Hypothalamus (tissue), 51 donors: ENCODE measurements at places on chromosomes 3 and 15.

GRCh38 chr15:77533578-77534430 lies 98.9 kb downstream of the LINGO1 start:
- no peak for DNase-seq

DNA sequence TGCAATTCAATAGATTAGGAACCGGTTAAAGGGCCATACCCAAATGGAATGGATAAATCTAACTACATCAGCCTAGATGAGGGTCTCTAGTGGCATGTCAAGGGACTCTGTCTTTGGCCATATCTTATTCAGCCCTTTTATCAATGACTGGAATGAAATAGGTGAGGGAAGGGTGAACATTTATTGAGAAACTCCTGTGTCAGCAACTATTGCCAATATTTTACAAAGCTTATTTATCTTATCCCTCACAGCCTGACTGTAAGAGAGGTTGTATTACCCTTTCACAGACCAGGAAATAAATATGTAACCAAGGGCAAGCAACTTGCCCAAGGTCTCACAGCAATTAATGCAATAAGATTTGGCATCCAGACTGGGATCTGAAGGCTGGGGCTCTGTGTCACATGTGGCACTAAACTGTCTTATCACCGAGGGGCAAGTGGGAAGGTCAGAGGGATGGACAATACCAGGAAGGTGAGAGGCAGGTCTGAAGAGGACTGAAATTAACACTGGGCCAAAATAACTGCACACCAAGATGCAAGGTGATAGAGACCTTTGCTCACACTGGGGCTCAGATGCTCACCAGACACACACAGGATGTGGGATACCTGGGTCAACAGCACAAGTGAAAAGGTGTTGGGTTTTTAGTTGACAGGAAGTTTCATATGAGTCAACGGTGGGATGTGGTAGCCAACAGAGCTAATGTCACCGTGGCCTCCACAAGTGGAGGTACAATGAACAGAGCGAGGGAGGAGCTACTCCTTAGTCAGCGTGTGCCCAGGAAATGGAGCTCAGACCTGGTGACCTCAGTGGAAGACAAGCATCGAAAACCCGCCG lies 261.3 kb downstream of the RPLP1 start:
- no peak for DNase-seq

GRCh38 chr15:70704166-70704565 lies 59.2 kb downstream of the UACA start:
- DNase-seq, result no peak

DNA sequence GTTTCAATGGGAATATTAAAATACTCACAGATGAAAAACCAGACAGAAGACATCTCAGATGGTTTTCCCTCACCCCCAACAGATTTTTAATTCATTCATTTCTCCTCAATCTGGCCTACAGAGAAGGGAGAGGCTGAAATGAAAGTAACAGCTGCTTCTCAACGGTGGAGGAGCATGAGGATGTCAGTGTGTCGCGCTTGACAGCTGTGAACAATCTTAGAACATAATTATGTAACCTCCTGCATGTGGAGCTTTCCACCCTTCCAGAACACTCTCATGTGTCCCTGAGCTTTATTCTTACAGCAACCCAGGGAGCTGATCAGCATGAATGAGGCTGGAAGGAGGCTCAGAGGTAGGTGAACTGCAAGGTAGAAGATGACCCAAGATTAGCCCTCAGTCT lies 52.7 kb downstream of the MB21D2 start:
- DNase-seq, result no peak

GRCh38 chr15:63513728-63514127 lies 9.3 kb downstream of the USP3 start:
- no peak for DNase-seq

DNA sequence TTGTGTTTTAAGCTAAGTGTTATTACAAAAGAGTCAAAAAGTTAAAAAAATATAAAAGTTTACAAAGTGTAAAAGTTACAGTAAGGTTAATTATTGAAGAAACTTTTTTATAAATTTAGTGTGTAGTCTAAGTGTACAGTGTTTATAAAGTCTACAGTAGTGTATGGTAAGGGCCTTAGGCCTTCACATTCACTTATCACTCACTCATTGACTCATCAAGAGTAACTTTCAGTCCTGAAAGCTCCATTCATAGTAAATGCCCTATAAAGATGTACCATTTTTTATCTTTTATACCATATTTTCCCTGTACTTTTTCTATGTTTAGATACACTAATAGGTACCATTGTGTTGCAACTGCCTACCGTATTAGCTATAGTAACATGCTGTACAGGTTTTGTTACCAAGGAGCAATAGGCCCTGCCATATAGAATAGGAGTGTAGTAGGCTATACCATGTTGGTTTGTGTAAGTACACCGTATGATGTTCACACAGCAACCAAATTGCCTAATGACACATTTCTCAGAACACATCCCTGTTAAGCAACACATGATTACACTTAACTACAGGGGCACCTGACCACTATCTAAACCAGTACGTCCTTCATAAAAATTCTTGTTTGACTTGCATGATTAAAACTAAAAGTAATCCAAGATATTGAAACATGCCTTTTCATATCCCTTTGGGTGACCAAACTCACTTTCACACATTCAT lies 17.2 kb downstream of the RAD18 start:
- DNase-seq, result no peak

DNA sequence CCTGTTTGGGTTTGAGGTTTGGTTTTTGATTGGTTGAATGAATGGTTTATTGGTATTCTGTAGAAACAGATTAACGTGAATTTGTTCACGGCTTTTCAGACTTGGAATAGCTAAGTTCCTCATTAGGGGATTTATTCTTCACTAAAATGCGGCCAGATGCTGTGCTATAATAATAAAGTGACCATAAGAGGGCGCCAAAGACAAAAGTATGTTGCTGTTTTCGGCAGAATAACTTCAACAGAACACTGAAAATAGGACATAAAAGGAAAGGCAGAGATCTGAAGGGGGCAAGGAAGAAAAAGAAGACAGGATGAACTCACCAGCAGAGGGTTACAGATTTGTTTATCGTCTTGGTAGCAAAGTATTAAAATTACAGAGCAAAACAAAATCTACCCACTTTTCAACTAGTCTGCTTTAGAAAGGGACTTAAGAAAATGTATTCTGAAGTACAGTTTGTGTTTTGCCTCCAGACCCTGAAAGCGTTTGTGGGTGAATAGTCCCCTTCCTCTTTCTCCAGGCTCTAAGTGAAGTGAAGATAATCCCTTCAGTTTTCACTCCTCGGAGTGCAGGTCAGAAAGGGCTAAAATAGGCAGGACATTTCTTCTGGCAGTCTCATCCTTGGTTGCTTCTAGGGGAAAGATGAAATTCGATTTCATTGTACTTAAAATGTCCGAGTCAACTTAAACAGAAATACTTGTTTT lies 147.6 kb downstream of the IL20RB start:
- DNase-seq, result peak; percentile 19

DNA sequence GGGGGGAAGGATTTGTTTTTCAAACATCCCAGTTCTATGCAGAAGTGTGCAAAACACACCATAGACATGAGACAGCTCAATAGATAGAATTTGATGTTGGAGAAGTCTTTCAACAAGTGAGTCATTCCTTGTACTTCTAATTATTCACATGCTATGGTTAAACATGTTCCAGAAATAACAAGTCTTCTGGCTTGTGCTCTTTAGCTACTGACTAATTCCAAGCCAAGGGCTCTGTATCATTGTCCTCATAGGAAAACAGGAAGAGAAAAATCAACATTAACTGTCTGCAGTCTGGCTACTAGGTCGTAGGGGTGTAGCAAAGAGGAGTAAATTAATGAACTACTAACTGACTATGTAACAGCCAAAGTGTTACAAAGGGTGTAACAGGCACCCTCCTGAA lies 25.8 kb downstream of the LDHAL6B start:
- no peak for DNase-seq

GRCh38 chr3:110903771-110904519 lies 167.7 kb upstream of the NECTIN3 start:
- DNase-seq, result no peak

DNA sequence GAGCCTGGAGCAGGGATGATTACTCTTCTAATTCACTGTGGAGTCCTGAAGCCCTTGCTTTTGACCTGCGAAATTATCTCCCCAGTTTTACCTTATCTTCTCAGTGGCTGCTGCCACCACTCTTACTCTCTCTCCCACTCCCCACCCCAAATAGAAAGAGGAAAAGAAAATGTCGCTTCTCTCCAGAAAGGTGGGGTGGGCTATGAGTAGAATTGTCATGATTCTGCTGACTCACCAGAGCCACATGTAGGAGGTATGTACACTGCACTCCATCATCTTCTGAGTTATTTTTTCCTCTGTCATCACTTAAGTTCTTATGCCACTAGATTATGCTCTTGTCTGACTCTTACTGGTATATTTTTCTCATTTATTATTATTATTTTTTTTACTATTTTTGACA lies 43.9 kb upstream of the TMEM158 start:
- no peak for DNase-seq

DNA sequence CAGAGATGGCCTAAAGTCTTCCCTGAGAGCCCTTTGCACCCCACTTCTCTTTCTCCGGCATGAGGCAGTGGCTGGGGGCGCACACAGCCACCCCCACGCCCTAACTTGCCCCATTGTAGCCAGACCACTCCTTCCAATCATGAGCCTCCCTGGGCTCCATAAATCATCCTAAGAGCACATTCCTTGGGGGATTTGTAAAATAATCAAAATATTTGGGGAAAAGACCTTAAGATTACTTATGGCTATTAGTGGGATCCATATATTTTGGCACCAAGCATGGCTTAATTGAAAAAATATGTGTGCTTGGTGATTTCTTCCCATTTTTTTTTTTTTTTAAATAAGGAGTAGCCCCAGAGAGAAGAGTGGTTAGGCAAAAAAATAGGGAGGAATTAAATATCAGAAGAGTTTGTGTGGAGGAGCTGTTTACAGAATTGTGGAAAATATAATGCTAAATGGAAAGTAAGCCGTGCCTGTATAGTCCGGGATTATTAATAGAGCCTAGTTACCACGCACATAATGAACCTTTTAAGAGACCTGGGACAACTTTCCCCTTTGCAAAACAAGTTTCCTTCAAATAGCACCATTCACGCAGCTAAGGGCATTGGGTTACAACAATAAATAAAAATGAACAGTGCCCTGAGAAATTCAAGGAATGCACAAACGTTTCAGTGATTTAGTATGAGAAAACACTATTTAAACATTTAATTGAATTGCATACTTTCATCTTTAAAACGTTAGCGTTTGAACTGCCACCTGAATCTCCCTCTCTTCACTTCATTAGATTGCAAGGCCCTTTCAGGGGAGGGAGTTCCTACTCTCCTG lies 46.1 kb downstream of the SMAD6 start:
- no peak for DNase-seq
